NCI-H1105 (cell line): ENCODE measurements at places on chromosomes 13 and 19.

GRCh38 chr13:63910511-63910910 lies 2494.9 kb upstream of the PCDH20 start:
- DNase-seq = peak; percentile 11

DNA sequence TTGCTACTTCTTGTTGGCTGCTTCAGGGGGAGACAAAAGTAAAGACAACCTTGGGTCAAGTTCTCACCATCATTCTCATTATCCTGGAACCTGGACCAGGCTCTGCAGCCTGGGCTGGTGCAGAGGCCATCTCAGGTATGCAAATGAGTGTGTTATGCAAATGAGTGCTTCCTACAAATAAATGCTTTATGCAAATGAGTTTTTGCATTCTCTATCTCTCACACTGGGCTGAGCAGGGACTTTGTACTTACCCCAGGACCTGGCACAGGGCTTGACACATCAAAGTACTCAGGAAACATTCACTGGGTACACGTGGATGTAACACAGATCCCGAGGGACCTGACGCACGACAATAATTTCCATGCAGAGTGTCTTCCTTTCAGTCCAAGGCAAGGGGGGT lies 103.0 kb downstream of the DNAJC15 start:
- no peak for DNase-seq

DNA sequence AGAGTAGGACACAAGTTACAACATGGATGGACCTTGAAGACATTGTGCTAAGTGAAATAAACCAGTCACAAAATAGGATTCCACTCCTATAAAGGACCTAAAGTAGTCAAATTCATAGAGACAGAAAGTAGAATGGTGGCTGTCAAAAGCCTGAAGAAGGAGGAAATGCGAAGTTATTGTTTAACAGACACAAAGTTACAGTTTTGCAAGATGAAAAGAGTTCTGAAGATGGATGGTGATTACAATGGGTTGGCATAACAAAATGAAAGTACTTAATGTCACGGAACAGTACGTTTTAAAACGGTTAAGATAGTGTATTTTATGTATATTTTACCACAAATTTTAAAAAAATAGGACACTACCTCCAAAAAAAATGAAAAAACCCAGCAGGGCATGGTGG lies 34.8 kb downstream of the FOXO1 start:
- no peak for DNase-seq

- no peak for DNase-seq
Measured at GRCh38 chr19:14023404-14024235, 4.3 kb upstream of the RLN3 start.
